IMR-90 (cell line): ENCODE measurements at places on chromosomes 3 and 15. TPM values are rescaled to one million over a fixed set of nuclear protein-coding genes. Genes with fewer than 3 reads are reported as not detected.

- H3K4me1 ChIP-seq = peaks cover 10% of the 10 kb centered on the region
- H3K27me3 ChIP-seq = no peaks in the 10 kb centered on the region
- peaks cover 36% of the 10 kb centered on the region for H3K36me3 ChIP-seq
- H3K4me3 ChIP-seq = peak overlapping the region; percentile 7; the same call in 1 of the 2 replicates
- H3K27ac ChIP-seq = no peak overlapping the region
- DNase-seq = peak; percentile 60
Measured at GRCh38 chr3:128804017-128804810, 75.2 kb upstream of the ACAD9 start.

The FANCD2OS gene
- not detected in 2 replicates for total RNA-seq

The ZNF717 gene
- 11.4 and 14.3 TPM in 2 replicates for total RNA-seq

- no peak overlapping the region for H3K27ac ChIP-seq
- no peak for DNase-seq
- H3K27me3 ChIP-seq = peaks cover 6% of the 10 kb centered on the region
- H3K4me3 ChIP-seq = no peak overlapping the region
Measured at GRCh38 chr3:185880600-185880999, 55.8 kb upstream of the IGF2BP2 start.

DNA sequence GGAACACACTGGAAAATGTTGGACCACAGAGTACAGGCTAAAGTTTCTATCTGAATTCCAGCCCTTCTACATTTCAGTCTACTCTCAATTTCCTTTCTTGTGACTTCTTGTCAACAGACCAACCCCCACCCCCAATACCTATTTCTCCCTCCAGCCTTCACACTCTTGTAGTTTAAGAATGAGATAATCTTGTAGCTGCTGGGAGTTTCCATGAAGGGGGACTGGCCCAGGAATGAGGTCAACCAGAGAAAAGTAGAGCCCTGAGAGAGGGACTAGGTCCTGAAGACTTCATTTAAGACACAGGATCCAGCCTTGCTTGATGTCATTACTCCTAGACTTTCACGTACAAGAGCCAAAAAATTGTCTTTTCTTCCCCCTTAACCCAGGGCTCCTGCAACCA lies 29.5 kb upstream of the FAM107A start:
- no peak for DNase-seq
- no peak overlapping the region for H3K4me3 ChIP-seq
- H3K36me3 ChIP-seq = no peaks in the 10 kb centered on the region
- peaks cover 41% of the 10 kb centered on the region for H3K27me3 ChIP-seq

The NPAP1 gene
- total RNA-seq = not detected in 2 replicates

DNA sequence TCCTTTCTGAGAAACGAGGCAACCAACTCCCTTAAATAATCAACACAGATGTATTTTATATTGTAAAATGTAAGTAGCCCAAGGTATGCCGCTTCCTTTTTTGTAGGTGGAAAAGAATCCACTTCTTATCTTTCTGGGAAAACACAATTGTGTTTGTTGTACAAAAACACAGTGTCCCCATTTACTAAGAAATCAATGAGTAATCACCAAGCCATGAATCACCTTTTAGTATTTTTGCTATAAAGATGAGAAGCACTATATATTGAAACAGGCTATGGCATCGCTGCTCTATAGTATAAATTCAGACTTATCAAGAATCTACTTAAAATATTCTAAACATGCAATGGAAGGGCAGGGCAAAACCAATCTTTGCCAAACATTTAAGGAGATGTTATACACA lies 104.0 kb downstream of the TNIK start:
- no peaks in the 10 kb centered on the region for H3K36me3 ChIP-seq
- H3K4me1 ChIP-seq = no peaks in the 10 kb centered on the region
- no peak overlapping the region for H3K4me3 ChIP-seq
- no peak overlapping the region for H3K27ac ChIP-seq
- no peaks in the 10 kb centered on the region for H3K27me3 ChIP-seq

The HGD gene
- not detected in 2 replicates for total RNA-seq

GRCh38 chr3:171178714-171179113 lies 152.2 kb upstream of the SLC2A2 start:
- no peak overlapping the region for H3K27ac ChIP-seq
- H3K36me3 ChIP-seq = no peaks in the 10 kb centered on the region
- DNase-seq = no peak

- H3K27ac ChIP-seq = peak overlapping the region; percentile 95
- peak; percentile 99 for DNase-seq
- H3K36me3 ChIP-seq = no peaks in the 10 kb centered on the region; the same call in 1 of the 2 replicates
- peaks cover 25% of the 10 kb centered on the region for H3K4me1 ChIP-seq
- H3K4me3 ChIP-seq = 0 out of 2 replicates have a peak overlapping the region, but pooled peaks have one; percentile 5
Measured at GRCh38 chr15:90004671-90005070, 3.5 kb downstream of the ZNF710 start.

GRCh38 chr15:88987934-88988671 lies 74.9 kb upstream of the MFGE8 start:
- H3K27ac ChIP-seq = peak overlapping the region; percentile 91
- H3K27me3 ChIP-seq = no peaks in the 10 kb centered on the region
- H3K4me1 ChIP-seq = peaks cover 25% of the 10 kb centered on the region
- no peak overlapping the region for H3K4me3 ChIP-seq
- no peaks in the 10 kb centered on the region for H3K36me3 ChIP-seq
- DNase-seq = peak; percentile 73

GRCh38 chr15:94168250-94168649 lies 63.1 kb upstream of the MCTP2 start:
- H3K27me3 ChIP-seq = no peaks in the 10 kb centered on the region; the same call in 1 of the 2 replicates
- H3K27ac ChIP-seq = no peak overlapping the region
- no peaks in the 10 kb centered on the region for H3K36me3 ChIP-seq
- no peak for DNase-seq

GRCh38 chr3:155737844-155738460 lies 6.9 kb downstream of the PLCH1 start:
- no peak overlapping the region for H3K27ac ChIP-seq
- no peak for DNase-seq
- peaks cover 15% of the 10 kb centered on the region for H3K27me3 ChIP-seq
- H3K4me1 ChIP-seq = no peaks in the 10 kb centered on the region
- no peaks in the 10 kb centered on the region for H3K36me3 ChIP-seq

- no peak overlapping the region for H3K27ac ChIP-seq
- no peaks in the 10 kb centered on the region for H3K4me1 ChIP-seq
- DNase-seq = no peak
- H3K27me3 ChIP-seq = peaks cover 20% of the 10 kb centered on the region
Measured at GRCh38 chr15:78661001-78661400, 20.0 kb upstream of the CHRNB4 start.

GRCh38 chr3:105518806-105519418 lies 152.2 kb downstream of the ALCAM start:
- peak; percentile 73 for DNase-seq
- H3K36me3 ChIP-seq = no peaks in the 10 kb centered on the region
- H3K4me3 ChIP-seq = no peak overlapping the region
- H3K27ac ChIP-seq = no peak overlapping the region
- H3K4me1 ChIP-seq = no peaks in the 10 kb centered on the region; the same call in 1 of the 2 replicates

DNA sequence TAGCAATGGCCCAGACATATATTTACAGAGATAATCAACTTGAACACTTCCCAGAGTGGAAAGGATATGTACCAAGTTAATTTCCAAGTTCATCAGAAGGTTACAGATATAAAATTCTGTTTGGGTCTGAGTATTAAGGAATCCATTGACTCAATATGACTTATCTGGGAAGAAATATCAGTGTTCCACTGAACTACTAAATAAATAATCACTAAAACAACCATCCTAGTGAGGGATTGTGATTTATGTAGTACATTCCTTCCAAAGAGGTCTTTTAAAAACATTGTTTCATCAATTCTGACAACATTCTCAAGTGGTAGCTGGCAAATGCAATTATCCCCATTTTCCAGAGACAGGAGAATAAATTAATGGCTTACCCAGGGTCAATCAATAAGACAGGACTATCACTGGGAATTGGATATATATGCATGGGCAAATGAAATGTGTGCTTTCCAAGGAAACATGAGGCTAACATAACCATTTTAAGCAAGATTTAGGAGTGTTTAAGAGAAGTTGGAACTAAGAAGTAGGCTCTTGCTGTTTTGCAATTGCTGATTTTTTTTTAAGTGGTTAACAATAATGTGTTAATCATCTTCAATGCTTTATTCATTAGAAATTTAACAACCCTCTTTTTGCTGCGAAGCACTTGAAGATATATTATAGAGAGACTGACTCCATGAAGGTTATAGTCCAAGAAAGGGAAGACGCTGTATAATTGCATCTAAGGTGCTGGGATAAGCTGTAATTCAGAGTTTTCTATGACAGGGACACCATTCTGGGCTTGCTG lies 37.9 kb downstream of the SLC9A9 start:
- H3K27ac ChIP-seq = no peak overlapping the region
- H3K4me3 ChIP-seq = no peak overlapping the region

The HYKK gene
- total RNA-seq = 3.9 and 5.6 TPM in 2 replicates

The GPR27 gene
- not detected in 2 replicates for total RNA-seq

The PFN2 gene
- total RNA-seq = 256 and 342 TPM in 2 replicates

The ISLR gene
- under 0.01 TPM in 2 replicates for total RNA-seq

The CHRM5 gene
- under 0.01 TPM in 2 replicates for total RNA-seq

The ABI3BP gene
- 3.0 and 4.2 TPM in 2 replicates for total RNA-seq

GRCh38 chr3:134423153-134423552 lies 48.9 kb upstream of the AMOTL2 start:
- no peaks in the 10 kb centered on the region for H3K27me3 ChIP-seq
- H3K4me1 ChIP-seq = peaks cover 23% of the 10 kb centered on the region
- H3K27ac ChIP-seq = no peak overlapping the region
- peak; percentile 74 for DNase-seq
- H3K4me3 ChIP-seq = no peak overlapping the region

DNA sequence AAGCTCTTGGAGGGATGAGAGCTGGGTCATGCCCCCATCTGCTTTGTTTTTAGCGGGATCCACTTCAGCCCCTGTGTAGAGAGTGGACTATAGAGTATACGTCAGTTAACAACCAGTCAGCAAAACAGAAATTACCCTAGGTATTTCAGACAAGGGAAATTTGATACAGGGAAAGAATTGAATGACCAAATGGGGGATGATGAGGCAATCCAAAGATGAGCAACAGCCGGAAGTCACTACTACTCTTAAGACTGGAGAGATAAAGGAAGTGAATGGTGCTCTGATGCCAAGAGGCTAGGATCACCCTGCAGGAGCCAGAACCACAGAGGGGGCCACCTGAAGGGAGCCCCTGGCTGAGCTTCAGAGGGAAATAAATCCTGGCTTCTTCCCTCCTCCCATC lies 1.7 kb upstream of the GPR62 start:
- peaks cover 9% of the 10 kb centered on the region for H3K4me1 ChIP-seq
- no peak overlapping the region for H3K4me3 ChIP-seq
- DNase-seq = peak; percentile 91
- H3K27ac ChIP-seq = peak overlapping the region; percentile 41; the same call in 1 of the 2 replicates
- peaks cover 12% of the 10 kb centered on the region; the same call in 1 of the 2 replicates for H3K36me3 ChIP-seq
- H3K27me3 ChIP-seq = no peaks in the 10 kb centered on the region

The ZNF860 gene
- 0.18 and 0.56 TPM in 2 replicates for total RNA-seq

DNA sequence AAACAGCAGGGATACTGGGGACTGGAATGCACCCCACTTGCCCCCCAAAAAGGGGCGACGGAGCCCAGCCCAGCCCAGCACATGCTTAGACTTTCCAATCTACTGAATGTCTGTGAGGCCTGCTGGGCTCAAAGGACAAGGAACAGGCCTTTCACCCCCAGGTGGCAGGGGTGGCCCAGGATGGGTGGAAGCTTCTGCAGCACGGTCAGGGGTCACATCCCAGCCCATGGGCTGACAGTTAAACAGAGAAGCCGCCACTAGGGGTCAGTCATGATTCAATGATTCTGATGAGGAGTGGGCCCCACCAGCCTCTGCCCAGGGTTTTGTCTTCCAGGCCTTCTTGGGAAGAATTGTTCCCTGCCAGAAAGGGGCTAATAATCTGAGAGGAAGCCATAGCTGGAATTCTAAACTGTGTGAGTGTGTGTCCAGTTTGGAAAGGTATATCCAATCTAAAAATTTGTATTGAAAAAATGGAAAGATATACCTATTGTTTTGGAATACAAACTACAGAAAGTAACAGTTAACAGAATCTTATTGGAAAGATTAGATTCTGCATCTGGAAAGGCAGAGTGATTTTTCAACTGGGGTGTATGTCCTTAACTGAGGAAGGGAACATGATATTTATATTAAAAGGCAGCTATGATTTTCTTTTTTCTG lies 2.2 kb downstream of the CHRNB4 start:
- peak; percentile 19 for DNase-seq
- peaks cover 50% of the 10 kb centered on the region for H3K27me3 ChIP-seq
- no peaks in the 10 kb centered on the region for H3K4me1 ChIP-seq
- H3K27ac ChIP-seq = no peak overlapping the region
- no peaks in the 10 kb centered on the region for H3K36me3 ChIP-seq
- no peak overlapping the region for H3K4me3 ChIP-seq

DNA sequence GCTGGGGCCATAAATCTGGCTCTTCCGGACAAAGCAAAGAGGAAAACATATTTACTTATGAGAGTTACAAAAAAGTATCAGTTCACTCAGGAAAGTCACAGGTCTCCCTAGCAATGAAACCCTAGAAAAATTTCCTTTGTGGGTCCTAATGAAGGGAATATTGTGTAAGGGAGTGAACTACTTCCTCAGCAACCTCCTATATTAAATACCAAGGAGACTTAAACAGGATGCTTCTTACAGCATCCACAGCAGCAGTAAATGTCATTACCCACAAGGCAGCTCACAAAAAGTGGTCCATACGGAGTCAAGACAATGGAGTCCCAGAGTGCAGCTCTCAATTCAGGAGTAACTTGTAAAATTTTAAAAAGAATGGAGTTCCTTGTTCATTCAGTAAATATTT lies 14.9 kb upstream of the SLC24A5 start:
- no peak overlapping the region for H3K4me3 ChIP-seq
- H3K27me3 ChIP-seq = peaks cover 31% of the 10 kb centered on the region

DNA sequence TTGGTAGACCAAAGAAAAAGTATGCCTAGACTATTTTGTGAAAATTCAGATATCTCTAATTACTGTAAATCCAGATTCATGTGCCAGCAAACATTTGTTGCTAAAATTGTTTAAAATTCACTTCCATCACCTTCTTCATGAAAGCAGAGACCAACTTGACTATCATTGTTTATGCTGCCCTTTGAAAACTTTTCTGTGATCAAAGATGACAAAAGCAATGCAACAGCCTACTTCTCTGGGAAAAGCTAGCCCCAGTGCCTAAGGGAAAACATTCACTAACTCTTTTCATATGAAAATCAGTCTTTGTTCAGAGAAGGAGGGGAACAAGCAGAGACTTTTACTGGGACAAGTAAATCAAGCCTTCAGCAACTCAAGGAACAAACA lies 178.0 kb upstream of the P2RY1 start:
- no peak overlapping the region for H3K27ac ChIP-seq
- no peak for DNase-seq
- H3K36me3 ChIP-seq = no peaks in the 10 kb centered on the region
- no peaks in the 10 kb centered on the region for H3K27me3 ChIP-seq
- H3K4me1 ChIP-seq = no peaks in the 10 kb centered on the region
- H3K4me3 ChIP-seq = no peak overlapping the region

The SELENOS gene
- 39.8 and 67.5 TPM in 2 replicates for total RNA-seq

- peaks cover 11% of the 10 kb centered on the region for H3K27me3 ChIP-seq
- no peak for DNase-seq
Measured at GRCh38 chr3:43146599-43146998, 40.7 kb upstream of the POMGNT2 start.

The RBPMS2 gene
- under 0.01 TPM in 1 of 2 replicates, not detected in the other for total RNA-seq

The ECE2 gene
- not detected in 2 replicates for total RNA-seq

GRCh38 chr15:62881056-62881455 lies 161.5 kb upstream of the TPM1 start:
- H3K36me3 ChIP-seq = no peaks in the 10 kb centered on the region
- H3K4me1 ChIP-seq = peaks cover 7% of the 10 kb centered on the region
- H3K4me3 ChIP-seq = no peak overlapping the region

The PLA2G4E gene
- total RNA-seq = not detected in 2 replicates

- no peak overlapping the region for H3K27ac ChIP-seq
- H3K36me3 ChIP-seq = no peaks in the 10 kb centered on the region
- peaks cover 42% of the 10 kb centered on the region for H3K27me3 ChIP-seq
- H3K4me1 ChIP-seq = no peaks in the 10 kb centered on the region
Measured at GRCh38 chr3:128447561-128448013, 19.1 kb downstream of the DNAJB8 start.
